Pulmonary artery endothelial cell (primary cell): ENCODE measurements at places on chromosomes 2 and 18. TPM values are rescaled to one million over a fixed set of nuclear protein-coding genes. Genes with fewer than 3 reads are reported as not detected.

DNA sequence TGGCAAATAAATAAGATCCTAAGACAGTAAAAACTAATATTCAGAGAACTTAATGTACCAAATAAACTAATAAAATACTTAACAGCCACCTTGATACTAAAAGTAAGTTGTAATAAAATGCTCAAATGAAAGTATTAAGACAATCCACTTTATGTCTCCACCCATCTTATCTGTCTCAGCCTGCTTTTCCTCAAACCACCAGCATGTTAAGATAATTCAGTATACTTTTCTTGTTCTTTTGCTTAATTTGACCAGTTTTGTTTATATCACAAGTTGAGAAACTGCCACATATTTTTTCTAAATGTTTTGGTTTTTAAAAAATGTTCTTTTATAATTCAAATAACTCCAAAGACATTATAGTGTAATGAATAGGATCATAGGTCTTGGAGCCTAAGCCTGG lies 142.0 kb downstream of the MBD5 start:
- DNase-seq = no peak

DNA sequence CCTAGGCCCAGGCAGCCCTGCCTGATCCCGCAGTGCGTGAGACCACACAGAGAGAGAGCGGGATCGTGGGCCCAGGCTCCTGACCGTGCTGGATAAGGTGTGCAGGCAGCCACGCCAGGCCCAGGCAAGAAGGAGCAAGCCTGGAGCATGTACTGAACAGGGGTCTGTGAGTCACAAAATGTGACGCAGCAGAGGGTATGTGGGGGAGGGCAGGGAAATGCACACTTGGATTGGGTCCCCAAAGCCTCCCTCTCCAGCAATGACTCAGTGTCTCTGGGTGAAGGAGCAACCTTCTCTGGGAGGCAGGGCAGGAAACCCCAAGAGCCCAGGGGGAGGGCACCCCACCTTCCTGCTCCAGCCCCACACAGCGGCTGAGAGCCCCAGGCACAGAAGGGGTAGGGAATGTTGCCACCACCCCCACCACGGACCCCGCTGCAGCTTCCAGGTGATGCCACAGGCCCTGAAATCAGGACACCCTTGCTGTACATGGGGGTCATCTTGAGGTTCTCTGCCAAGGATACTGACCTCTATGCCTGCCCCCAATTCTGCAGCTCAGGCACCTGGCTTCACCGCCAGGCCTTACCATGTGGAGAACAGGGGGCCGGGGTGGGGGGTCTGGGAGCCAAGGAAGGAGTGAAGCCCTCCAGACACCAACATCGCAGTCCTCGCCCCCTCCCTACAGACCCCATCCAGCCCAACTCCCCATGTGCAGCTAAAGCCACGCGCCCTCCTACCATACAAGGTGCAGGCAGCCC lies 1.3 kb upstream of the GPC1 start:
- no peak for DNase-seq

GRCh38 chr2:172095905-172096625 lies 6.6 kb downstream of the DLX2 start:
- no peak for DNase-seq

DNA sequence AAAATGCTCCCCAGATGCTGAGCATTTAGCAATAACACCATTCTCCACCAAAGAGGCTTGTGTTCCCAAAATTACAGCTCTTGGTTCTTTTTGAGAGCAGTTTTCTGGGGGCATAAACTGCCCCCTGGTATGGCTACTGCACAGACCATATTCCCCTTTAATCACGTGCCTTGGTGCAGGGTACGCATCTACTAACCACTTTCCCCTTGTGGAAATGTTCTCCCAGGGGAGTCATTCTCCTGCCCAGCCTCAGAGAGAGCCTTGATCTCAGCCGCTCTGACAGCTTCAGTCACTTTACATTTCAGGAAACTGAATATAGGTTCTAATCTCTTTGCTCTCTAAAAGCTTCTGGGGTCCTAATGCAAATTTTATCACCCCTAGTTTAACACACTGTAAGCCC lies 44.7 kb upstream of the EML6 start:
- DNase-seq = no peak

DNA sequence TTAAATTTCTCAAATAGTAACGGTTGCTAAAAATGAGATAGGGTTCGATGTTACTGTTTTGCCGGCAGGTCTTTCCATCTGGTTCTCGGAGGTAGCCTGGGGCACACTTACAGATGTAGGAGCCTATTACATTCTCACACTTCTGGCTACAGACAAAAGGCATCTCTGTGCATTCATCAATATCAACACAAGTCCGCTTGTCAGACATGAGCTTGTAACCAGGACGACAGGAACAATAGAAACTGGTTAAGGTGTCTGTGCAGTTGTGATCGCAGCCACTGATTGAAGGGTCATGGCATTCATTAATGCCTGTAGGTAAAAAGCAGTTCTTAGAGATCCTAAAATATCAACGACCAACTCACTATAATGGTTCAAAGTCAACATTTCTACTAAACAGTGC lies 116.3 kb downstream of the DHRS9 start:
- DNase-seq = no peak

DNA sequence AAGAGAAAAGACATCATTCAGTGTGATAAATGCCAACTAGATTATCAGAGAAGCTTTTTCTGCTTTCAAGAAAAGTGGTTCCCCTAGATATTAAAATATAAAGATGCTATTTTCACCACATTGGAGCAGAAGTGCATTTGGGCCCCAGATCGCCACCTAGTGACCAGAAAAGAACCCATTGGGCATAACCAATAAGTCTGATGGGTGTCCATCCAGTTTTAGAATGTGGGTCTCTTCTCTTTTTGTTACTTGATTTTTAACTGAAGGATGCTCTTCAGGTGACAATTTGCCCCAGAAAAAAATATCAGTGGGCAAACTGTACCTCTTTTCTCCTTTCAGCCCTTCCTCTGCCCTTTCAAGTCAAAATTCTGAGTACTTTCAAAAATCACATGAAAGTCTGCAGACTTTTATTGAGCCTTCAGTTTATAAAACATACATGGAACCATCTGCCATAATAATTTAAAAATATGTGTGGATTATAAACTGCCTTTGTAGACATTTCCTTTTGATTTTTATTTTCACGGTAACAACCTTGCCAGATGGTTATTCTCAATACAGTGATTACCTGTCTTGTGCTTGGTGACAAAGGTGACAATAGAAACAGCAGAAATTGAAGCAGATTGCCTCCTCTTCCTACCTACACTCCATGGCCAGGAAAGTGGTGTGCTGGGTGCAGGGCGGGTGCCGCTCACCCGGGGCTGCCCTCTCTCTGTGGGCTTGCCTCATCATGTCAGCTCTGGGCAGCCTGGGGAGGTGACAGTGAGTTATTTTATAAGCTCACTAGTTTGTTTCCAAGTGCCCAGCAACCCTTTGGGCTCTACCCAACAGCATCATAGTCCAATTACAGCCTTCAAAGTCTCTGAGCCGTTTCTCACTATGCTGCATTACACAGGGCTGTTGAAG lies 124.5 kb downstream of the DCDC2C start:
- no peak for DNase-seq

- no peak for DNase-seq
Measured at GRCh38 chr18:79517341-79517740, 121.6 kb downstream of the NFATC1 start.

GRCh38 chr2:177753682-177754491 lies 318.7 kb downstream of the PDE11A start:
- DNase-seq = no peak

- no peak for DNase-seq
Measured at GRCh38 chr2:239523954-239524330, 123.1 kb upstream of the HDAC4 start.

- DNase-seq = no peak
Measured at GRCh38 chr18:57570162-57570561, 16.3 kb downstream of the FECH start.

GRCh38 chr2:207546822-207547221 lies 17.1 kb downstream of the CREB1 start:
- DNase-seq = no peak

- DNase-seq = no peak
Measured at GRCh38 chr2:238730001-238730669, 117.8 kb upstream of the TWIST2 start.

DNA sequence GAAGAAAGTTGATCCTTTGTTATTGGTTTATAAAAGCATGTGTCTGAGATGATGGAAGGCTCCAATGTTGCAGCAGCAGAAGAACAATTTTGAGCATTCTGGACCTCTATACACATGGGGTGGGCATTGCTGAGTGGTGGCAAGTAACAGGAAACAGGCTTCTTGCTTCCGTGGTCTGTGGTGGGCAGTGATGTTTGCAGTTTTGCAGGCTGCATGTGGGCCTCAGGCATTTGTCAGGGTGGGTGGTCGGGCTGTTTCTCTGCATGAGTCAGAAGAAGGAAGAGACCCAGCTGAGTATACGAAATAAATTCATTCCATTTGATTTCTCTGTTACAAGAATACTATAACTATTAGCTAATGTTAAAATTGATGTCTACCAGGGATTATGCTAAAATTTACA lies 239.5 kb upstream of the COL3A1 start:
- no peak for DNase-seq

GRCh38 chr2:94759211-94759610 lies 112.0 kb upstream of the TEKT4 start:
- DNase-seq = no peak

- no peak for DNase-seq
Measured at GRCh38 chr2:65620524-65620923, 188.1 kb upstream of the SPRED2 start.

DNA sequence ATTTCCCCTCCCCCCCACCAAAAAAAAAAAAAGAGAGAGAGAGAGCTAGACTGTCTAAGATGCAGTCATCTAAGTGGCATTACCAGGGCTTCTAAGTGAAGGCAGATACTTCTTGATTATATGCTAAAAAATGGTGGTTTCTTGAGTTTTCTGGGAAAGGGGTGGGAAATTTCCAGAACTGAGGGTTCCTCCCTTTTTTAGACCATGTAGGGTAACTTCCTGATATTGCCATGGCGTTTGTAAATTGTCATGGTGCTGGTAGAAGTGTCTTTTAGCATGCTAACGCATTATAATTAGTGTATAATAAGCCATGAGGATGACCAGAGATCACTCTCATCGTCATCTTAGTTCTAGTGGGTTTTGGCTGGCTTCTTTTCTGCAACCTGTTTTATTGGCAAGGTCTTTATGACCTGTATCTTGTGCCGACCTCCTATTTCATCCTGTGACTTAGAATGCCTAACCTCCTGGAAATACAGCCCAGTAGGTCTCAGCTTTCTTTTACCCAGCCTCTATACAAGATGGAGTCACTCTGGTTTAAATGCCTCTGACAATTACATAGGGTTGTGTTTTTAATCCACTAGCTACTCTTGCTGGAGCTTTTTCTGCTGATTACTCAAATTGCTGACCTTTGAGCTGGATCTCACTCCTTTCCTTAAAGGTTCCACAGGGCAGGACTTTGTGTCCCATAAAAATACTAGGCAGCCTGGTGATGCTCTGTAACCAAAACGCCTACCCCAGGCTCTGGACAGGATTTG lies 30.4 kb upstream of the PROKR1 start:
- DNase-seq = no peak

GRCh38 chr2:15385184-15385583 lies 175.9 kb downstream of the NBAS start:
- DNase-seq = no peak

GRCh38 chr2:181466661-181467576 lies 9.7 kb downstream of the ITGA4 start:
- DNase-seq = peak; percentile 8

DNA sequence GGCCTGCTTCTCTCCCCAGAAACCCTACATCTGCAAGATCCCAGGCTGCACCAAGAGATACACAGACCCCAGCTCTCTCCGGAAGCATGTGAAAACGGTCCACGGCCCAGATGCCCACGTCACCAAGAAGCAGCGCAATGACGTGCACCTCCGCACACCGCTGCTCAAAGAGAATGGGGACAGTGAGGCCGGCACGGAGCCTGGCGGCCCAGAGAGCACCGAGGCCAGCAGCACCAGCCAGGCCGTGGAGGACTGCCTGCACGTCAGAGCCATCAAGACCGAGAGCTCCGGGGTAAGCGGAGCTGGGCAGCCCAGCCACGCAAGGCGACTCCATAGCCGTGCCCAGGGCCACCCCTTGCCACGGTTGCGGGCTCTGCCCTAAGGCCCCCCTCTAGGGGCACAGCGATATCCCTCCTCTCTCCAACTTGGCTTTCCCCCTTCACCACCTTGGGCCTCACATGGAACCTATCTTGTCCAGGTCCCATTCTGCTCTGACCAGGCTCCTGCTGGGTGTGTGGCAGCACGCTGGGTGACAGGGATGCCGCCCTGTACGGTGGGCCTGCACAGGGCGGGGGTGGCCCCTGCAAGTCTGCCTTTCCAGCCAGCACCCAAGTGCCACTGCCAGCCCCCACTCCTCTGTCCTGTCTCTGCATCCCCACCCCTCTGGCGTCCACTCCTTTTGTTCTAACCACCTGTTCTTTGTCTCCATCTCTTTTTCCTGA lies 248.9 kb downstream of the GLI2 start:
- no peak for DNase-seq

DNA sequence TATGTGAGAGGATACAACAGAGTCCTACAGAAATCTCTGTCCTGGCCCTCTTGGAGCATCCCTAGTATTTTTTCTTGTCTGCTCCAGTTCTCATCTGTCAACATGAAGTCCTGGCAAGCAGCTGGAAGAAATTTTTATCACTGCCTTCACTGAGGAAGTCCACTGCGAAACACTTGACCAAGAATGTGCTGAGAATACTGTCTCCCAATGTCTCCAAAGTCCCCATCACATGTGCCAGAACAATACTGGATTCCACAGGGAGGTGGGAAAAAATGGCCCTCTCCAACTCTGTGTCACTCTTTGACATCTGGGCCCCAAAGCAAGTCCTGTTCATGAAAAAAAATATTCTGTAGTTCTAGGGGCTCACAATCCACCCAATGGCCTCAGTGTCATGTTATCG lies 32.8 kb upstream of the PGAP1 start:
- DNase-seq = no peak

Gene CPLX4
- total RNA-seq = not detected in 2 replicates

Gene ALPP
- not detected in 2 replicates for total RNA-seq

Gene GPR75
- 0.92 and 1.8 TPM in 2 replicates for total RNA-seq

Gene IL1R2
- 0.13 TPM in 1 of 2 replicates, not detected in the other for total RNA-seq

Gene EFHD1
- total RNA-seq = not detected in 2 replicates

Gene ITPRIPL1
- 1.3 and 5.4 TPM in 2 replicates for total RNA-seq

Gene CREG2
- 0.81 and 1.6 TPM in 2 replicates for total RNA-seq

Gene FRZB
- 0.04 TPM in 1 of 2 replicates, not detected in the other for total RNA-seq

Gene MYO5B
- 0.14 and 0.20 TPM in 2 replicates for total RNA-seq
